ENCODE measurements at places on chromosomes 3 and 15. TPM values are rescaled to one million over a fixed set of nuclear protein-coding genes. Genes with fewer than 3 reads are reported as not detected.

The ZDHHC23 gene
- 2.6 TPM for total RNA-seq

The GRAMD2A gene
- 0.19 TPM for total RNA-seq

The PRR20G gene
- total RNA-seq: not detected

The GPR156 gene
- total RNA-seq: 0.06 TPM

The RGMA gene
- not detected for total RNA-seq

The PCCB gene
- total RNA-seq: 51.8 TPM

The C3orf18 gene
- 2.3 TPM for total RNA-seq

The SCG3 gene
- total RNA-seq: 0.25 TPM

The SENP7 gene
- 32.2 TPM for total RNA-seq

The EPHA6 gene
- total RNA-seq: 0.13 TPM

The FAM174B gene
- total RNA-seq: 5.3 TPM

The MYLK gene
- total RNA-seq: 127 TPM

The MOBP gene
- under 0.01 TPM for total RNA-seq

The SKOR1 gene
- under 0.01 TPM for total RNA-seq

The COL6A6 gene
- total RNA-seq: not detected

The MITF gene
- total RNA-seq: 3.8 TPM

The ADAMTSL3 gene
- total RNA-seq: 9.2 TPM

The RBMS3 gene
- 24.9 TPM for total RNA-seq

The ASB14 gene
- not detected for total RNA-seq

The CELF6 gene
- total RNA-seq: not detected

The VGLL3 gene
- total RNA-seq: 0.76 TPM

The BCL2A1 gene
- total RNA-seq: not detected

The NOX5 gene
- total RNA-seq: not detected

The SPATA12 gene
- 0.13 TPM for total RNA-seq

The KCNMB2 gene
- not detected for total RNA-seq
